ENCODE measurements at places on chromosomes 3 and 15.

DNA sequence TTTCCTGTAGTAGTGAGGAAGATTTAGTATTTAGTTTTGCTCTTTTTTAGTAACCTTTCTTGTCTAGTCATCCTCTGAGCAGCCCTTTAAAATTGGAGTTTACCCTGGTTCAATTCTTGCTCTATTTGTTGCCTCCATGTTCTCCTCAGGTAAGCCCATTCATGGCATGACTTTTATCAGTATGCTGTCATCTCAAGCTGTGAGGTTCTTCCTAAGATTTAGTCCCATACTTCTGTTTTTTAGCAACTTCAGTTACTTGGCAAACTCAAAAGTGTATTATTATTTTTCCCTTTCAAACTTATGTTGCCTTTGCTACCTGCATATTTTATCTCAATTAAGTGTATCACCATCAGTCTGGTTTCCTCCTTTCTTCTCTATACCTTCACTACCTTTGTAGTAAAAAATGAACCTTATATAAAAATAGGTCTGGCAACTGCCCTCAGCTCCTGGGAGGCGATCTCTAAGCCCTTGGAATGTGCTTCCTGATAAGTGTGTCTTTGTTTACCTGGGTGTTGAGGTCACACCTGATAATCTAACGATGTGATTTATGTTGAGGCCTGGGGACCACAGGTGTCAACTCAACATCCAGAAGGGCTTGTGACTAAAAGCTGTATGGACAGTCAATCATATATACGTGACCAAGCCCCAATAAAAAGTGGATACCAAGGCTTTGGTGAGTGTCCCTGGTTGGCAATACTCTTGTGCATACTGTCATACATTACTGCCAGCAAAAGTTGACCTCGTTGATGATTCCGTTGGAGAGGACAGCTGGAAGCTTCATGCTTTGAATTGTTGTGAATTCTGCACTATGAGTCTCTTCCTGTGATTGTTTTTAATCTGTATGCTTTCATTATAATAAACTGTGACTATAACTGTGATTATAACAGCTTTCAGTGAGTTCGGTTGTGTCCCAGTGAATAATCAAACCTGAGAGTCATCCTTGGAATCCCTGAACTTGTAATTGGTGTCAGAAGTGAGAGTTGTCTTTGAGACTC lies 3.9 kb downstream of the NSUN3 start:
- DNase-seq, result no peak

GRCh38 chr3:18044971-18045880 lies 302.8 kb upstream of the TBC1D5 start:
- DNase-seq, result no peak

GRCh38 chr3:127183931-127184869 lies 8.7 kb upstream of the PRR23E start:
- no peak for DNase-seq

- DNase-seq, result no peak
These were observed 352.0 kb upstream of the ADAMTS9 start for GRCh38 chr3:65039754-65040210.

- DNase-seq, result no peak
These were observed 33.3 kb downstream of the GLB1 start for GRCh38 chr3:33063651-33064051.

DNA sequence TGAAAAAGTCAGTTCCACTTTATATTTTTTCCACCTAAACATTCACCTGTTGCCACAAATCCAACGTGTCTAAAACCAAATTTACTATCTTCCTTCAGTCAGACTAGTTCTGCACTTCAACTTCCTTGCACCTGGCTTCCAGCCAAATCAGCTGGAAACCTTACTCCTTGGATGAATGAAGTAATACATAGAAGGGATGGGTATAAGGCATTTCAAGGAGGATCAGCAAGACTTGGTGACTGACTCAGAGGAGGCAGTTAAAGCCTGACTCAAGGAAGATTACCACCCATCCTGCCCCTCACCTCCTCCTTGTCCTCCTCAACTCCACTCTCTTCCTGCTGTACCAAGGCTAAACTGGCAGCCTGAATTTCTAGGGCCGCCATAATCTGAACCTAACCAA lies 37.1 kb downstream of the QTRT2 start:
- DNase-seq, result no peak

DNA sequence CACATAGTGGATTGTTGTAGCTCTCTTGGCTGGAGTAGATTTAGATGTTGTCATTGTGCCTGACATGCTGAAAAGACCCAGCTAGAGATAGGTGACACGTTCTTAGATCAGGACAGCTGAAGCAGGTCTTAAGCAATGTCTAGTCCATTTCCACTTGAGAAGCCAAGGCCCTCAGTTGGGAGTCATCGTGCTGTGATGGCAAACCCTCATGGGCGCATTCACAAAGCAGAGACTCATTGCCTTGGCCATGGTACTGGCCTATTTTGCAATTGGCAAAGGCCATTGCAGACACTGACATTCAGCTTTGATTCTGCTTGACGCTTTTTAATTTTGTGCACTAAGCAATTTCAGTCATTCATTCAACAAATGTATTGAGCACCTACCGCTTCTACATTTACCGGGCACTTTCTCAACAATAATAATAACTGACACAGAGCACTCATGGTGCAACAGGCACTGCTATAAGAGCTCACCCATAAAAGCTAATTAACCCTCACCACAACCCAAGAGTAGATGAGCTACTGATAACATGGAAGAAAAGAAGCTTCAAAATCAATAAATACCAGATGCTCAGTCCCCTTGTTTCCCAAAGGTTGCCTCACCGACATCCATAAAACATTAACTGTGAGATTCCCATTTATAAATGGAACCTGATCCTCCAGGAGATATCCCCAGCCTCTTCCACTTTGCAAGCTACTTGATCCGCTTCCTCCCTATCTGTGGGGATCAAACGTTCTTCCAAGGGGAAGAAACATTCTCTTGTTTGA lies 200.1 kb downstream of the TLE3 start:
- no peak for DNase-seq

- no peak for DNase-seq
These were observed 27.8 kb downstream of the LIPC start for GRCh38 chr15:58459560-58459959.
